Effector CD4-positive, alpha-beta T cell (primary cell): ENCODE measurements at places on chromosomes 12 and 14.

GRCh38 chr14:53925201-53925766 lies 31.3 kb downstream of the BMP4 start:
- DNase-seq, result no peak

GRCh38 chr14:47300796-47301195 lies 374.6 kb downstream of the MDGA2 start:
- no peak for DNase-seq

DNA sequence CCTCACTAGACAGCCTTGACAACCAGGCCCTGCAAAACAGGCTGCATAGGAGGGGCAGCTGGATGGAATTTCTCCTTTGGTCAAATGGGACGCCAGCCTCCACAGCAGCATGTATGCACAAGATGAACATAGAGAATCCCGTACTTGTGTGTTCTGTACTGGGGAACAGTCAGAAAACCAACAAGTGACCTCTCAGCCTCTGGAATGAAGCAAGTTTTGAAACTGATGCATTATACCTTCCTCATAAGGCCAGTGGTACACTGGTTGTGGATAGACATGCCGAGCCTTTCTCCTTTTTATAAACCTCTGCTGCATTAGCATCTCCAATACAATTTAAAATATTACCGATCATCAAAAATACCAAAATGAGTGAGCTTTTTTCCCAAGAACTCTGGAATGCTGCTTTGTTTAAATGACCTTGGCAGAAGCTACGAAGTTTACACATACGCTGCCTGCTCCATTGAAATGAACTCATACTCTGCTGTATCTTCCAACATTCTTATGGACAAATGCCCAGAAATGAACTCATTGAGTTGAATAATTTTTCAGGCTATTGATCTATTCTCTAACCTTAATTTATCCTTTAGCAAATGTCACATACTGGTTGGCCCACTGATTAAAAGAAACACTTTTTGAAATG lies 47.6 kb upstream of the FERMT2 start:
- no peak for DNase-seq

DNA sequence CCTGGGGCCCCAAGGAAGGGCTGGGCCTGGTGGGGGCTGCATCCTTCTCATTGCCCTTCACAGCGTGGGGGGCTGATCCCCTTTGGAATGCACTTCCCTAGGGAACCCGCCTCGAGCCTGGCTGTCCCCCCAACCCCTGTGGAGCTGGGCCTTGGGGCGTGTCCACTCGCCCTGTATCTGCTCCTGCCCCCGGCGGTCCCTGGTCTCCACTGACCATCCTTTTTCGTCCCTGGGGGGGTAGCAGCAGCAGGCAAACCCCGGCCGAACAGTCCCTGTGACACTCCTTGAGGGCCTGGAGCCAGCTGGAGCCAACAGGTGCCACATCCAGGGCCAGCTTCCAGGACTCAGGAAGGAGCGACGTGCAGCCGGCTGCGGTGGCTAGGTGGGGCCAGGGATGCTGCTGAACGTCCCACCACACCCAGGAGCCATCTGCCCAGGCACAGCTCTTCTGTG lies 9.4 kb upstream of the GPR132 start:
- no peak for DNase-seq

GRCh38 chr12:118058881-118059280 lies 2.1 kb downstream of the WSB2 start:
- no peak for DNase-seq

- DNase-seq, result no peak
Measured at GRCh38 chr12:129827866-129828384, 75.9 kb downstream of the TMEM132D start.
